ENCODE measurements at places on chromosomes 2 and 18.

GRCh38 chr2:20542269-20542668 is 95.4 kb downstream of the RHOB start:
- DNase-seq = no peak

GRCh38 chr18:61876899-61877298 is 15.9 kb downstream of the RNF152 start:
- DNase-seq = no peak

DNA sequence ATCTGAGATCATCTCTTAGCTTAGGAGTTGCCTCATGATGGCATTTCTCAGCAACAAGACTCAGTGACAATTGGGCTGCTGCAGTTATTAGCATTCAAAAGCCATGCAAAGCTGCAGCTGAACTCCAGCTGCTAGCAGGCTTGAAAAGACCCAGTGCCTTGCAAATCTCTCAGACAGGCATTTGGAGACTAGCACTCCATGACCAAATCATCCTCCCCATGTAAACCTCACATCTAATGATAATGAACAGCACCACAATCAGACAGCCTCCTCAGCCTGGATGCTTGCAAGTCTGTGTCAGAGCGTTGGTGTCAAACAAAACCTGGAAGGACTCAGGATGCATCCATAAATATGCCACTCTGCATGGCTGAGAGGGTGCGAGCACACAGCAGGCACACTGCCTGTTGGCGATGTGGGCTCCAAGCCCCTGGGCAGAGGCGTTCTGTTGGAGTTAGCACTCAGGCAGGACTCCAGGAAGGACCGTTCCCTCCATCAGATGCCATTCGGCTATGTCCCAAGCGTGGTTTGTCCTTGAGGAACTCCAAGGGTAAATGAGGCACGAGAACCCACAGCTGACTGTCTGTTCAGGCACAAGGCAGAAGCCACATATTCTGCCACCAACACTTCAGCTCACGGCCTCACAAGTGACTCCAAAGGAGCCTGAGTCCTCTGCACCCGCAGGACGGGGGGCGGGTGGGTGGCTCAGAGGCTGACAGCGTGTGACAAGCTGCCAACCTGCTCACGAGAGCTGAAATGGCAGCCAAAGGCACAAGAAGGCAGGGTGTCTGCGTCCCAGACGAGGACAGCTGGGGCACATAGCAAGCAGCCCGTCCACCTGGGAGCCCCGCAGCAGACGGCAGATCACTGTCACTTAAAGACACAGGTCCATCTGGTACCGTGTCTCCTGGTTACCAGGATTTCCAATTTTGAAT is 183.8 kb downstream of the MYT1L start:
- DNase-seq = peak; percentile 39

- no peak for DNase-seq
Measured at GRCh38 chr2:61534926-61535325, 3.2 kb downstream of the XPO1 start.

DNA sequence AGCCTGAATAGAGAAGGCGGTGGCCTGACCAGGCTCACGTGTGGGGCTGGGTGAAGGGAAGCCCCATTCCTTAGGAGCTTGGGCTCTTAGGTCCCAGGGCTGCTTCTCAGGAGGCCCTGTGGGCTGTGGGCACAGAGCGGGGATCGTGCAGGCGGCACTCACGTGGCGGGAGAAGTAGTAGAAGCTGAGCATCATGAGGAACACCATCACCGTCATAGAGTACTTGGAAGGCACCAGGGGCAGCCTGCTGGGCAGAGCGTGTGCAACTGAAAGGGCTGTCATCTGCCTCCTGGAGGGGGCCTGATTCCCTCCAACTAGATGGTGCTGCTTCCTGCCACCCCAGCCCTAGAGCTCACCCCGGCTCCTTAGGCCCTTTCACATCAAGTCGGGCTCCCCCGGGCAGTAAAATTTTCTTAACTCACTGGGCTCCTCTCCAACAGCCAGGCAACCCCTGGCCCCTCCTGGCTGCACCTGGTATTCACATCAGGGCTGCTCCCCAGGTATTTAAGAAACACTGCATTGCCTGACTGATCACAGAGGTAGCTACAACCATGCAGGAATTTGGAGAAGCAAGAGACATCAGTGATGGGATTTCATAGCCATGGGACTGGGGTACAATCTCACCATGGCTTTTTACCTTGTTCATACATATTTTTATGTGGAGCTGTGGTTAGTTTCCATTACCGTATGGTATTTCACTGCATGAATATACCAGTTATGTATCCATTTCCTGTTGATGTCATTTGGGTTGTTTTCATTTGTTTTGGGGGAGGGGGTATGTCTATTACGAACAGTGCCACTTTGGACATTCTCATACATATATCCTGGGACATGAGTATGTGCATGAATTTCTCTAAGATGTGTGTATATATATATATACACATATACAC is 32.9 kb downstream of the CENPO start:
- DNase-seq = no peak

DNA sequence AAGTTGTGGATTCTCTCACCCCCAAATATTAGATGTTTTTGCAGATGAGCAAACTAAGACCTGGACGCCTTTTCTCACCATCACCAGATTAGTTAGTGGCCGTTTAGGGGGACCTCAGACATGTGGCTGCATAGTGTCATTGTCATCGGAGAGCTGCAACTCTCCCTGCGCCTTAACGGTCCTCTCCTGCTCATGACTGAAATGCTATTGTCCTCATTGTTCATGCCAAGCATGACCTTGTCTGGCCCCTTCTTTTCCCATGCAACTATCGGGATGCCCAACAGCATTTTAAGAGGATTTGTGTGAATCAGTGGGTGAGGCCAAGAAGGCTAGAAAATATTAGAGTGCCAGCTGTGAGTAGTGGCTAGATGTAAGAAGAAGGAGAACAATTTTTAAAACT is 174.2 kb downstream of the SOCS6 start:
- no peak for DNase-seq

- no peak for DNase-seq
Measured at GRCh38 chr2:232518844-232519243, 1.3 kb upstream of the PRSS56 start.

- no peak for DNase-seq
Measured at GRCh38 chr2:101398116-101398821, 11.0 kb upstream of the CREG2 start.

- no peak for DNase-seq
Measured at GRCh38 chr2:198753101-198753500, 704.6 kb downstream of the SATB2 start.

DNA sequence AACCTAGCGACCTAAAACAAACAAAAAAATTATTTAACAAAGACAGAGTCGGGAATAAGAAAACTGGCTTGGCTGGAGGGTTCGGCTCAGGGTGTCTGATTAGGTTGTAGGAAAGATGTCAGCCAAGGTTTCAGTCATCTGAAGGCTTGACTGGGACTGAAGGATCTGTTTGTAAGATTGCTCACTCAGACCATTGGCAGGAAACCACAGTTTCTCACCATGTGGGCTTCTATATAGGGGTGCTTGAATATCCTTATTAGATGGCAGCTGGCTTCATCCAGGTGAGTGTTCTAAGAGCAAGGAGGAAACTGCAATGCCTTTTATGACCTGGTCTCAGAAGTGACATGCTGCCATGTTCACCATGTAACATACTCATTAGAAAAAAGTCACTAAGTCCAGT is 999 bp upstream of the IL36B start:
- no peak for DNase-seq

DNA sequence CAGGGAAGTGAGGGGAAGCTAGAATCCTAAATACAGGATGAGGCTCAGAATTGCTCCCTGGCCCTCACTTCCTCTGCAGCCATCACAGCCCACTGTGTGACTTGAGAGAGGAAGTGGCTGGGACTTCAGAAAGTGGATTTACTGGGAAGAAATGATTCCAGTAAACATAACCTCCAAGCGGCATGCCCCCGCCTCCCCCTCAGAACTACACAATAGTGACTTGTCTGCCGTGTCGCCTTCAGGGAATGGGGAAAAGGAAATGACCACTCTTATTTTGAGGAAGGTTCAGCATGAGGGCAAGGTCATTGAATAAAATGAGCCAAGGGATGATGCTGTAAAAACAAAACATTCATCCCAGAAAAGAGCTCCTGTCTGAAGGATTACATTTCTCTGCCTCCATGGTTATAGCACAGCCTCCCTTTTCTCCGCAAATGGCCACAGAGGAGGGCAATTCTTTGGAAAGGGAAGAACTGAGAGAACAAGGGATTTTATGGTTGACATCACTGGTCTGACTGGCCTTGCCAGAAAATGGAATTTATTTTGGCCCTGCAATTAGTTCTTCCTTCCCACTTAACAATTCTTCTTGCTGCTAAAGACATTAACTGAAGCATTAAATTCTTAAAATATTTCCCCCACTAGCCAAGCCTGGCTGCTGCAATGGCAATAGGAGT is 78.9 kb upstream of the DAPL1 start:
- DNase-seq = no peak

DNA sequence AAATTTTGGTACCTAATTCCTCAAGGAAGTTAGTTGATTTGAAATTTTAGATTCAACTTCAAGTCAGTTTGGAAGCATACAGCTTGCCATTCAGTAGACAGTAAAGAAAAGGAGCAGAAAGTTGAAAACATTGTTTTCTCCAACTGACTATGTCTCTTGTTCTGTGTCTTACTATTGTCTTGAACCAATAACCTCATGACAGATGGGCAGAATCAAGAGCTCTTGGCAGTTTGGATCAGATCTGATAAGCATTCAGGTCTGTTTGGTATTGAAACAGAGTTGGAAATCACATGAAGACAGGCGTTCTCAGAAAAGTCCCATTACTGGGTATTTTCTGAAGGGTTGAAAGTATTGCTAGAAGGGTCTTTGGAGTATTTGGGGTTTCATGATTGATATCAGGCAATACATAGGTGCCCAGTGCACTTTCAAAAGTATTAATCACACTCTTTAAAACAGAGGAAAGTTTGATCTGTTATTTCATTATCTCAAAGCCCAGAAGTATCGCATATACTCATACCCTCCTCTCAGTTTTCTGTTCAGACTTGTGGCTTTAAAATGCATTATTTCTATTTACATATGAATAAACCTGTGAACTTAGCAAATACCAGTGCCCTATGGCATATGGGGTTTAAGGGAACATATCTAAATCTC is 428.4 kb upstream of the ZEB2 start:
- no peak for DNase-seq

- DNase-seq = no peak
Measured at GRCh38 chr2:235511187-235511661, 17.4 kb downstream of the AGAP1 start.

DNA sequence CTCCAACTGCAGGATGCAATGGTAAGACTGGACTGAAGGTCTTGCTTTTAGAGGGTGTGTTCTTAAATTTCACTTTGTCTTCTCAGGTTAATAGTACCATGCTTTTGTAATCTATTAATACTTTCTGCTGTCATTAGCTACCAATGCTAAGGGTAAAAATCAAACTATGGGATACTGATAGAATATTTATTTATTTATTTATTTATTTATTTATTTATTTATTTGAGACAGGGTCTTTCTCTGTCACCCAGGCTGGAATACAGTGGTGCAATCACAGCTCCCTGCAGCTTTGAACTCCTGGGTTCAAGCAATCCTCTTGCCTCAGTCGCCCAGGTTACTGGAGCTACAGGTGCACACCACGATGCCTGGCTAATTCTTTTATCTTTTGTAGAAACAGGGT is 152.1 kb downstream of the SPP2 start:
- no peak for DNase-seq

GRCh38 chr2:112093216-112093615 is 38.1 kb downstream of the TMEM87B start:
- DNase-seq = no peak

Measured in retina (tissue), 1 donor.